ENCODE measurements at places on chromosomes 3 and 15.
A peak's percentile ranks its signal among the peaks of the same experiment; 100 is the strongest.

GRCh38 chr15:68654786-68655560, 76.2 kb downstream of the CORO2B start:
- no peak for DNase-seq

- DNase-seq: peak; percentile 44
These were observed 611 bp downstream of the PIAS1 start for GRCh38 chr15:68054628-68055223.

- DNase-seq: peak; percentile 43
These were observed 94.1 kb downstream of the HMG20A start for GRCh38 chr15:77514641-77515402.

GRCh38 chr15:41811432-41812195, 16.3 kb upstream of the JMJD7 start:
- peak; percentile 87 for DNase-seq

DNA sequence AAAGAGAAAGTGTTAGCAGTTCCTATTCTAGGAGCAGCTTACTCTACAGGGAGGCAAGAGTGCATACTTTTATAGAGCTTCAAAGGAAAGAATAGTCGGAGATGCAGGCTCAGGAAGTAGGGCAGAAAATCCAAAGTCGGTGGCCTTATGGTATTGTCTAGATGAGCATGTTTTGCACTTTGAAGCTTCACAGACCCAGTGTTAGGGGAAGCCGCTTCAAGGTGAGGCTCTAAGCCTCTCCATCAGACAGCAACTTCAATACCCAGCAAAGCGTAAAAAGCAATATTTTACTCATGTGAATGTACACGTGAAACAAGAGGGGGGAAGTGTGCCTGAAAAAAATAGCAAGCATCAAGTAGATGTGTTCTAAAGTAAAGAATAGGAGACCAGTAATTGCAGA, 125.6 kb upstream of the RASGRP1 start:
- no peak for DNase-seq

GRCh38 chr3:53164911-53165310, 3.9 kb downstream of the PRKCD start:
- DNase-seq: no peak

DNA sequence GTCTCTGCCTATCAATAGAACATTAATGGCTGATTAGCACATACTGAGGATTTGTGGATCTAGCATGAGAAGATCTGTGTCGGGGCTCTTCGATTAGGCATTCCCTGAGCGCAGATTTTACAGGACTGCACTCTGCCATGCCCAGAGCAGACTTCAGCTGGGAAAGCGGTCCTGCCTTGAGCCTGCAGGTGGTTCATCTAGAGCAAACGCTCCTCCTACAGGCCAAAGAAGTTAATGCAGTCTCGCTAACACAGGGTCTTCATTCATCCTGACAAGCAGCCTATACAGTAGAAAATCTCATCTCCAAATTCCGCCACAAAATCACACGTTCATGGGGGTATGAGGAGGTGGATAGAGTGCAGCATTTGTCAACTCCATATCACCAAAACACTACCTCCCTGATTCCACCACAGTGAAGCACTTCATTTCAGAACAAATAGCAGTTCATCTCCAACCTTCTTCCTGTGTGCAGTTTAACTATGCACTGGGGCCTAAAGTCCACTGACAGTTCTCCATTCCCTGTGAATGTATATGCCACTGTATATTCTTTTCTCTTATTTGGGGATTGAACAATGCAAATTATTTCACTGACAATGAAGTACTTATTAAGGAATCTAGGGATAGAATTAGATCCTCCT, 405.8 kb downstream of the IGSF11 start:
- peak; percentile 65 for DNase-seq

All from posterior cingulate gyrus (tissue), 11 donors.